ENCODE measurements at places on chromosomes 16 and 17.

- no peak for DNase-seq
These were observed at the start of gene APOH for GRCh38 chr17:66228887-66229782. Gene APOH (minus strand): TSS chr17:66229415. CDS start chr17:66229379, 36 bp downstream.

DNA sequence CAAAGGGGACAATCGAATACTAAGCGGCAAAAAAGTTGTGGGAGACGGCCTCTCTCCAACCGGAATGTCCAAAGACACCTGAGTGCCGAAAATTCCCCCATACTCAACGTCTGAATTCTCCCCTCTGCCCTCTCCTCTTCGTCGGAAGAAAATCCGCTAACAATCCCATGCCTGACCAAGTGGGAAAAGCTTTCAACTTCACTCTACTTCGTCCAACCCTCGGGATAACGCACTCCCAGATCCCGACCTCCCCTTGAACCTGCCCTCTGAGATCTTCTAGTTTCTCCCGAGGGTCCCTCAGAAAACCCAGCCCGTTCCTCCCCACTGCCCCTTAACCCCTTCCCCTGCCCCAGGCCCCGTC, 961 bp downstream of the AMFR start:
- DNase-seq, result no peak

DNA sequence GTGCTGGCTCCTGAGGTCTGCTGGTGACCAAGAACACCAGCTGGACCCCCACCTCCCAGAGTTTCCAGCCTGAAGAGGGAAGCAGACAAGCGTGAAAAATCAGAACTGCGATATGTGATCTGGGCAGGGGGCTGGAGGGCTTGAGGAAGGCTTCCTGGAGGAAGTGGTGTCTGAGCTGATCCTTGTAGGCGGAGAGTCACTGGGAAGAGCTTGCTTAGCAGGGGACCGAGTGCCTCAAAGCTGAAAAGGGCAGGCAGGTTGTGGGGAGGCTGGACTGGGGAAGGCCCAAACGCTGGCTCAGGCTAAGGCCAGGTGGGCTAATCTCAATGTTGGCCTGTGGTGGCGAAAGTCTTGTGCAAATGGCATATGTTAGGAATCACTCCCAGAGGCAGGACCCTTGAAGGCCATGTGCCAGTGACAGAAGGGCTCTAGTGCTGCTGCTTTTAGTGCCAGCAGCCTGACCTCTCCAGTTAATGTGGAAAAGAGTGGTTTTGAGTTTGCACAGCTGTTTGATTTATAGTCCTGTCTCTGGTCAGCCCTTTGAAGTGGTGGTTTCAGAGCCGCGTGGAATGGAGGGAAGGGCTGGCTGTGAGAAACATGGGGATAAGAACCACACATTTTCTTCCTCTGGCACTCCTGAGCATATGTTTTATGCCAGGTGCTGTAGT, 85.3 kb upstream of the LGALS9 start:
- DNase-seq, result no peak

- no peak for DNase-seq
These were observed 1074.0 kb downstream of the CDH11 start for GRCh38 chr16:64047878-64048277.

DNA sequence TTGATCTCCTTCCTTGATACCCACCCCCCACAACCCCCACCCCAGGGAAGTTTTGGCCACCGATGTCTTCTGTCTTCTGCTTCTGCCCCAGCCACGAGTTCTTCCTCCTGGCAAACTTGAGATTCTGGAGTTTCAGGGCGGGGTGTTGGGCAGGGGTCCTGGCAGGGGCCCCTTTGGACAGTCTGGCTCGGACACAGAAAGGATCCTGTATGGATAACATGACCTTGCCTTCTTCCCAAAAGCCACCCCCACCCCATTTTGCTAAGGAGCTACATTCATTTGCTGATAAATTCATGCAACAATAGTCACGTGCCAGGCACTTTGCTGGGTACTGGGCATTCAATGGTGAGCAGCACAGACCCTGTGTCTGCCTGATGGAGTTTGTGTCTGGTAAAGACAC, 5.9 kb upstream of the COL1A1 start:
- peak; percentile 59 for DNase-seq

- no peak for DNase-seq
These were observed 71.1 kb downstream of the BANP start for GRCh38 chr16:88022076-88023042.

DNA sequence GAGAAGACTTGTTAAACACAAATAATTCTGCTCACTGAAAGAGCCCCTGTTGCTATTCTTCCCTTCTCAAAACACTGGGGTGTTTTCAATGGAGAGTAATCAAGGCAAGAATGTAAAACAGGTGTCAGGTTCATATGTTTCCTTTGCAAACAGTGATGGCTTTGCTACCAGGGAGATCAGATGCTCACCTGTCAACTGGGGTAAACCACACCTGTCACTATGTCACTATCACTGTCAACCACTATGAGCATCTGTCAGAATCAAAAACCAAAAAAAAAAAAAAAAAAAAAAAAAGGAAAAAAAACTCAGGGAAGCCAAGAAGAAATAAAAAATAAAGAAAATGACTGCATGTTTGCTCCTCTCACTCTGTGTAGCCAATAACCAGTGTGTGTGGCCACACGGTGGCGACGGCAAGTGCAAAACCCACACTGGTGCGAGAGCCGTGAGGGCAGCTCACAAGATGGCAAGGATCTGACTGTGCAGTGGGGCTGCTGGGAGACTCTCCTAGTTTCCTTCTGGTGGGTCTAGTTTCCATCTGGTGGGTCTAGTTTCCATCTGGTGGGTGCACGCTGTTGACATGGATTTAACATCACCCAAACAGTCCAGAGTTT, 22.7 kb downstream of the USP22 start:
- no peak for DNase-seq

GRCh38 chr16:4891886-4892216, 44.6 kb downstream of the UBN1 start:
- DNase-seq, result no peak

- DNase-seq, result no peak
These were observed 84.4 kb downstream of the RPGRIP1L start for GRCh38 chr16:53619235-53619634.

DNA sequence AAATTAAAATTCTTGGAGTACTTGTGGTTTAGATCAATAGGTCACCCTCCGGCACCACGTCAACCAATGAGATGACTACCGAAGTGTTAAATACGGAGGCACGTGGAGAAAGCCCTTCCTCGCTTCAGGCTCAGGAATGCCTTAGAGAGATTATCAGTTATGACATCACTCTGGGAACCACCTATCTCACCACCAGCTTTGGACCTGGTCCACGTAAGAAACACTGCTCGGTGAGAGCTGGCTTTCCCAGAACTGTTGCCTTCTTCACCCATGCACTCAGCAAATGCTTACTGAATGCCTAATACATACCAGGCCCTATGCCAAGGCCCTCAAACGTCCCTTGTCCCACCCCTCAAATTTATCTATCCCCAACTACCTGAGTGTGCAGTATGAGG, 71.3 kb downstream of the SMG6 start:
- DNase-seq, result no peak

DNA sequence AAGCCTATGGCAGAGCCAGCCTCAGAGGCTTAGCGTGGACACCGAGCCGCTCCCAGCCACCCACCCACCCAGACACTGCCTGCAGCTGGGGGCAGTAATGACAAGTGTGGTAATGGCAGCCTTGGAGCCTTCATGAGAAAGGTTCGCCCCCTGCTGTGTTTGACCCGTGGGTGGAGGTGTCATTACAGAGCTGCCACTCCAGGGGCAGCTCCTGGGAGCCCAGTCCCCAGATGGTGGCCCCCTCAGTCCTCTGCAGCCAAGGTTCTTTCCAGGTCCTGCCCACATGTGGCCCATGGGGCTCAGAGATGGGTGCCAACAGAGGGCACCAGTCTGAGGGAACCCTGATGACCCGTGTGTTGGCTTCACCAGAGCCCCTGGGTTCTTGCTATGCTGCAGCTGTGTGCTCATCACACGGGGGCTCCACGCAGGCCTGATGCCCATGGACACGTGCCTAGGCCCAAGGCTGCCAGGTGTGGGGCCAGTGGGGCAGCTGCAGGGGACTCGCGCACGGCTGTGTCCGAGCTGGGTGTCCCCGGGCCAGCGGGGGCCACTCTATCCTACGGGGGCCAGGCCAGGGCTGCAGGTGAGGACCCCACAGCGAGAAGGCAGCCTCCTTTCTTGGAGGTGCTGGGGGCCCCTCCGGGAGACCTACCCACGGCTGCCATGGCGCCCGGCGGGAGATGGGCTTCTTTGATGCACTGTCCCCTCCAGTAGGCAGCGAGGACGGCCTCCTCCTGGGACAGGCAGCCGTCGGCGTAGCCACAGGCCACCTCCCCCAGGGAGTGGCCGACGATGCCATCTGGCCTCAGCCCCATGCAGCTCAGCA, 8.1 kb downstream of the FASN start:
- no peak for DNase-seq

DNA sequence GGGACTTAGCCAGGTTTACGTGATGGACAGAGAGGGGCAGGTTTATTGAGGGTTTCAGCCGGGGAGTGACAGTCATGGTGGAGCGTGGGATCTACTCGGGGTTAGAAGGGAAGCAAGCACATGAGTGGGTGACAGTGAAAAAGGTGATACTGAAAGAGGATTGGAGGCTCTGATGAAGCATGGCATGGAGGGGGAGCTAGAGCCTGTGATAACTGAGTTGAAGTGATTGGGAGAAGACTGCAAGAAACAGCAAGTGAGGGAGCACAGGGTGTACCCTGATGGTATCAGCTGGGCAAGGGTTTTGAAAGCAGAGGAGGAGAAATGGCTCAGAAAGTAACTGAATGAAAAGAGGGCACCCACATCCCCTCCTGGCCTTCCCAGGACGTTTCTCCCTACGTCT, 6.7 kb upstream of the KSR1 start:
- no peak for DNase-seq

GRCh38 chr17:44972953-44973352, 4.8 kb upstream of the C1QL1 start:
- no peak for DNase-seq

DNA sequence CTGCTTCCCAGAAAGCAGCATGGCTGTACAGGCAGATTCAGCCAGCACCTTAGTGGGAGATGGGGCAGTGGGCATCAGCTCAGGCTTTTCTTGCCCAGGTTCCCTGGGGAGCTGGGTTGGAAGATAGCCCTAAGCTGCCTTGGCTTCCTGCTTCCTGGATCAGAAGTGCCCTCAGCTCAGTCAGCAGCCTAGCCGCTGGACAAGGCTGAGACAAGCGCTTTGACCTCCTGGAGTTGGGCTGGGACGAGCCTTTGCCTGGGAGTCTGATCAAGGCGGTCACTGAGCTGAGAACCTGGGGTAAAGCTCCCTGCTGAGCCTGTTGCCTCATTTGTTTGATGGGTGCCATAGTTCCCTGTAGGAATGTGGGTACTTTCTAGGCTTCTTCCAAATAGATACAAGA, 190.0 kb downstream of the RAB11FIP4 start:
- no peak for DNase-seq

GRCh38 chr17:48575673-48576478, 2.3 kb downstream of the HOXB4 start:
- DNase-seq, result no peak

DNA sequence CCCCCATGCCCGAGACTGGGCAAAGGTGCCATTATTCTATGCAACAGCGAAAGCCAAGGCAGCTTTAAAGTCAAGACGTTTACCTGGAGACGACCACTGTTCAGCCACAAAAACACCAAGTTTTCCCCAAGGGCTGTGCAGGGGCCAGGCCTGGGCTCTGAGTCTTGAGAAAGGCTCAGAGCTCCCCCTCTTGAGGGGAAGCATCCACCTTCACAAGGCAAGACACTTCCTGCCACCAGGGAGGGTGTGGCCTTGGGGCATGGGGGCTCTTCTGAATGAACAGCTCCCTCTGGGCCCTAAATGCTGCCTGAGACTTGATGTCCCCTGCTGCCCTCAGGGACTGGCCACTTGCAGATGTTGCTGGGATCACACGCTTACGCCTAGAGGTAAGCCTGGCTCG, 26.5 kb downstream of the PDIA2 start:
- DNase-seq, result no peak

DNA sequence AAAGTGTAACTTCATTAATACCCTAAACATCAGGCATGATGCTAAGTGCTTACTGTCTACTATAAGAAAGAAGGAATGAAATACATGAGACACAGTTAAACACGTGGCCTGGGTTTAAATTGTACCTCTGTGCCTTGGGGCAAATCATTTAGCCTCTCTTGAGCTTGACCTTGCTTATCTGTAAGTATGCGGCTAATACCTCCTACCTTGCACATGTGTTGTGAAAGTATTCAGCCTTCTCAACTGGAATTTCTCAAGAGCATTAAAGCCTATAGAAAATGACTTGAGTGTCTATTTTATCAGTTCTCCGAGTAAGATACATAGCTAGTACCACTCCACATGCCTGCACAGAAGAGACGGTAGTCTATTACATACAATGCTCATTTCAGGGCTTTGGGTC, 10.8 kb downstream of the HEATR6 start:
- no peak for DNase-seq

DNA sequence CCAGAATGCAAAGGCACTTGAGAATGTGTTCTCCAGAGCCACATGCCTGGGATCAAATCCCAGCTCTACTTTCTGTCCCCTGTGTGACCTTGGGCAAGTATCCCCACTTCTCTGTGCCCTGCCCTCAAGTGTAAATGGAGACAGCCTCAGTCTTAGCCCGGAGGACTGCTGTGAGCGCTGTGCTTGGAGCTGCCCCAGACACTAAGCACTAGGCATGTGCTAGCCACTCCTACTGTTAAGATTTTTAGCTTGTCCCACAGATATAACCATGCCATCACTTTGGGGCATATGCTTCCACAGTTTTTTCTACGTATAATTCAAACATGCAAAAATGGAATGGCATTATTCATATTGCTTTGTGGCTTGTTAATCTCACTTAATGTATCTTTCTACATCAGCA, 29.4 kb downstream of the TMEM11 start:
- DNase-seq, result no peak

- no peak for DNase-seq
These were observed 30.3 kb upstream of the MYO15B start for GRCh38 chr17:75557075-75557851.

DNA sequence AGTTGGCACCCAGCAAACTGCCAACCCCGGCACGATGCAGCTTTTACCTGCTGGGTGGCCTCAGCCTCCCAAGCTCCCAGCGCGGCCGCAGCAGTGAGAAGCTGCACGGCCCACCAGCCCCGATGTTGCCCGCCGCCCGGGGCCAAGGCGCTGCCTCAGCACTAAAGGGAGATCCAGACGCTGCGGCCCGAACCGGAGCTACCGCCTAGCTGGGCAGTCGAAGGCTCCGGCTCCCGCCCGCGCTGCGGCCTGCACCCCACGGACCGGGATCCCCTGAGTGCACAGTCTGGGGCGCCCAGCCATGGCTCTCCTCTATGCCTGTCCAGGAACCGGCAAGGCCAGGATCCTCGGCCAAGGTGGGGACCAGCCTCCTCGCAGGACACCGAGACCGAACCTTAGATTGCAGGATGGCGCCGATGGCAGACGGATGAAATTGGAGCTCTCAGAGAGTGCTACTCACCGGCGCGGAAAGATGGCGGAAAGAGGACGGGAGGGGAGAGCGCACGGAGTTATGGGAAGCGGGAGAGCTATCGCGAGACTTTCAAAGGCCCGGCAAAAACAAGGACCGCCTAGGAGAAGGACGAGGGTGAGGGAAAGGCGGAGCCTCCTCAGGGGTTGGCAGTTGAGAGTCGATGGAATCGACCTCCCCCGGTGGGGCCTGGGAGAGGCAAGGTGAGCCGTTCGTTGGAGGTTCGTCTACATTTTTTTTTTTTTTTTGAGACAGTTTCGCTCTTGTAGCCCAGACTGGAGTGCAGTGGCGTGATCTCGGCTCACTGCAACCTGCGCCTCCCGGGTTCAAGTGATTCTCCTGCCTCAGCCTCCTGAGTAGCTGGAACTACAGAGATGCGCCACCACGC, at the start of gene RPS15A:
Gene RPS15A (minus strand): TSS at position 485 of the 857 bp plus-strand sequence. CDS start 1,221 bp downstream, outside the sequence.
- DNase-seq, result peak; percentile 77

Data from ascending aorta (tissue), 2 donors.